ENCODE measurements at places on chromosomes 7 and 10.

GRCh38 chr10:99528494-99529441 is 4.0 kb upstream of the NKX2-3 start:
- H3K27ac ChIP-seq: no peak overlapping the region
- DNase-seq: no peak
- H3K36me3 ChIP-seq: no peaks in the 10 kb centered on the region
- peaks cover 3% of the 10 kb centered on the region for H3K4me1 ChIP-seq

DNA sequence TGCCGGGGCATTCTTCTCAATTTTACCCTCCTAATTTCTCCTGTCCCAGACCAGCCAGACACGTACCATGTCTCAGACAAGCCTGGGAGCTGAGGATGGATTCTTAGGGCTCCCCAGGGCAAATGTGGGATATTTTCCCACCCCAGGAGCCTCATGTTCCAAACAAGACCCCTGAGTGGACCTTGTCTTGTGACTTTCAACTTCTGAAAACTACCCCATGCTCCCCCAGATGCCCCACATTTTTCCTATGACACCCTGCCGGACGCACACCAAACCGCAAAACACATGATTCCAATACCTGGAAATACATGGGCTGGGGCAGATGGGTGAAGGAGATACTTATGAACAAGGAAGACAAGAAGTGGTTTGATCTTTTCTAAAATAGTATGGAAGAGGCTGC is 874 bp downstream of the GIMAP5 start:
- H3K36me3 ChIP-seq: peaks cover 26% of the 10 kb centered on the region
- peak overlapping the region; percentile 84 for H3K4me3 ChIP-seq
- H3K27ac ChIP-seq: peak overlapping the region; percentile 82
- no peak for DNase-seq

DNA sequence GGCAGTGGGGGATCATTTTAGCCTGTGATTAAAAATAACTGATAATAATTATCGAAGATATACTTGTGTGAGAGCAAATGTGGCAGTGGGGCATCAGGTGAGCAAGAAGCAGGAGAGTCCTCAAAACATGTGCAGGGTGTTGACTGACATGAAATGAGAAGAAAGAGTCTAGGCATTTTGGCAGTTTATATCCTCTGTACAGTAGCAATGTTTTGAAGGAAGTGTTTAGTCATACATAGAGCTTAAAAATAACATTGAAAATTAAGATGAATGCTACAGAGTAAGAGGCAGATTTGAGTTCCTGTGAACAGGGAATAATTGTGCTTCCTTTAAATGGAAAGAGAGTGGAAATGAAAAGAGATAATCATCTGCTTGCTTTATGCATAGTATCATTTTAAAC is 47.4 kb downstream of the VPS50 start:
- no peaks in the 10 kb centered on the region for H3K4me1 ChIP-seq
- H3K27me3 ChIP-seq: no peaks in the 10 kb centered on the region
- DNase-seq: no peak
- H3K36me3 ChIP-seq: peaks cover 7% of the 10 kb centered on the region
- no peak overlapping the region for H3K27ac ChIP-seq
- H3K4me3 ChIP-seq: no peak overlapping the region

- no peaks in the 10 kb centered on the region for H3K36me3 ChIP-seq
- no peaks in the 10 kb centered on the region for H3K27me3 ChIP-seq
- peak; percentile 56 for DNase-seq
Observed at GRCh38 chr10:132186488-132187429, at the start of gene DPYSL4. Gene DPYSL4, plus strand, starts transcription at chr10:132186948. Its CDS starts 116 bp downstream, at chr10:132187064.

DNA sequence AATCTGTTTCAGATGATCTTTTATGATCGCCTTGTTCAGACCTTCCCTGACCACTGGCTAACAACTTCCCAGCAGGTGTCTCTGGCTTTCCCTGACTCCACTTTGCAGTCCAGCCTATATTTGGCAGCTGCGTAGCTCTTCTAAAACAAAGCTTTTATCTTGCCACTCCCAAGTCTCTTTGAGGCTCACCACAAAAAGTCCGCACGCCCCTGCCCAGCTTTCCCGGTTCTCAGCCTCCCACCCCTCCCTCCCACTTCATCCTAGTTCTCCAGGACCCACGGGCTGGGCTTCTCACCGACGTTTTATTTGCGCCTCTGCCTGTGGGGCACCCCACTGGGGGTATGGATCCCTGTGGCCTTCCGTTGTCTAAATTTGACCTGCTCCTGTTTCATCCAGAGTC is 58.9 kb upstream of the USP6NL start:
- no peak for DNase-seq
- H3K36me3 ChIP-seq: no peaks in the 10 kb centered on the region
- H3K27me3 ChIP-seq: no peaks in the 10 kb centered on the region
- no peak overlapping the region for H3K27ac ChIP-seq
- no peaks in the 10 kb centered on the region for H3K4me1 ChIP-seq
- H3K4me3 ChIP-seq: no peak overlapping the region

DNA sequence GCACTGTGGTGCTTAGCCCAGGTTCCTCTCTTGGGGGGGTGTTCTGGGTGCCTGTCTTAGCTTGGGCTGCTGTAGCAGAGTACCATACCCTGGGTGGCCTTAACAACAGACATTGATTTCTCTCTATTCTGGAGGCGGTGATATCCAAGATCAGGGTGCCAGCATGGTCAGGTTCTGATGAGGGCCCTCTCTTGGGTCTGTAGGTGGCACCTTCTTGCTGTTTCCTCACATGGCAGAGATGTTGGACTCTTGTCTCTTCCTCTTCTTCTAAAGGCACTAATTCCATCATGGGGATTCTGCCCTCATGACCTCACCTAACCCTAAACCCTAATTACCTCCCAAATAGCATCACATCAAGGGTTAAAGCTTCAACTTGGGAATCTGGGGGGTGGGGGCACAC is 19.9 kb upstream of the CRHR2 start:
- no peaks in the 10 kb centered on the region for H3K4me1 ChIP-seq
- no peak overlapping the region for H3K27ac ChIP-seq
- no peaks in the 10 kb centered on the region for H3K36me3 ChIP-seq

GRCh38 chr7:112160130-112160770 is 45.9 kb downstream of the DOCK4 start:
- DNase-seq: no peak
- no peak overlapping the region for H3K4me3 ChIP-seq
- no peak overlapping the region for H3K27ac ChIP-seq
- no peaks in the 10 kb centered on the region for H3K36me3 ChIP-seq

DNA sequence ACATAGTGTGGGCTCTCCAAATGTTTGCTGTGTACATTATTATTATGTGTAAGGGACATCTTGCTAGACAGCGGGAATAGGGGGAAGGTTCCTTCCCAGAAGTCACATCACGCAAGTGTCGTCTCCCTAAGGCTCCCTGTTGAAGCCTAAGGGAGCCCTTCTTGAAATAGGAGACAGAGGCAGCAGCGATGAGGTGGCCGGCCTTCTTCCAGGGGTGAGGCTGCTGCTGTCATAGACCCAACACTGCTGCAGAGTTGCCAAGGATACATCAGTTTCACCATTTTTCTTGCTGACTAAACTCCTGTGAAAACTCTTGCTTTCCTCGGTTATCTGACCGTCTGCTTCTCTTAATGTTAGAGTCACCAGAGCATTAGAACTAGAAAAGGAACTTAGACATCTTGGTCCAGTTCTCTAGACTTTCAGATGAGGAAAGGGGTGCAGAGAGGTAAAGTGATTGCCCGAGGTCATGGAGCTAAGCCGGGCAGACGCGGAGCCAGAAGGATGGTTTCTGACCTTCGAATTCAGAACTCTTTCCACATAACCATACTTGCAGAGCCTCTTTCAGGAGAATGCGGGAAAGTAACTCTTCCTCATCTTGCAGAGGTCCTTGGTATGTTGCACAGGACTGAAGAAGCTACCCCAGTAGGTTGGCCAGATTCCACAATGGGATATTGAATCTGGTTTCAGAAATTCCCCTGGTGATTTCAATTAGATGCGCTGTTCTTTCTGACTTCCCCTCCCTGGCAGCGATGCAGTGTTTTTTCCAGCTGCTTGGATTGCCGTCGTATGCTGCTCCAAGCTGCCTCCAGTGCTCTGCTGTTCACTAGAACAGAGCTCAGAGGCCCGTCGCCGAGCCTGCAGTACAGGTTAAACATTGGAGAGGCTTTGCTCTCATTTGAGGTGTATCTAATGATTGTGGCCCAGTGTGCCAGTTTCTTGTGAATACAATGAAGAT is 217.1 kb downstream of the CAMK1D start:
- DNase-seq: no peak
- no peak overlapping the region for H3K4me3 ChIP-seq
- H3K36me3 ChIP-seq: no peaks in the 10 kb centered on the region
- H3K27ac ChIP-seq: no peak overlapping the region
- no peaks in the 10 kb centered on the region for H3K4me1 ChIP-seq

- no peak overlapping the region for H3K4me3 ChIP-seq
- peaks cover 8% of the 10 kb centered on the region for H3K4me1 ChIP-seq
- no peaks in the 10 kb centered on the region for H3K36me3 ChIP-seq
- H3K27ac ChIP-seq: no peak overlapping the region
Observed at GRCh38 chr10:89160339-89160738, 46.8 kb downstream of the CH25H start.

- H3K4me1 ChIP-seq: no peaks in the 10 kb centered on the region
- H3K27me3 ChIP-seq: no peaks in the 10 kb centered on the region
- H3K4me3 ChIP-seq: no peak overlapping the region
- no peak for DNase-seq
- no peaks in the 10 kb centered on the region for H3K36me3 ChIP-seq
- no peak overlapping the region for H3K27ac ChIP-seq
Observed at GRCh38 chr7:51229620-51230323, 86.8 kb downstream of the COBL start.

DNA sequence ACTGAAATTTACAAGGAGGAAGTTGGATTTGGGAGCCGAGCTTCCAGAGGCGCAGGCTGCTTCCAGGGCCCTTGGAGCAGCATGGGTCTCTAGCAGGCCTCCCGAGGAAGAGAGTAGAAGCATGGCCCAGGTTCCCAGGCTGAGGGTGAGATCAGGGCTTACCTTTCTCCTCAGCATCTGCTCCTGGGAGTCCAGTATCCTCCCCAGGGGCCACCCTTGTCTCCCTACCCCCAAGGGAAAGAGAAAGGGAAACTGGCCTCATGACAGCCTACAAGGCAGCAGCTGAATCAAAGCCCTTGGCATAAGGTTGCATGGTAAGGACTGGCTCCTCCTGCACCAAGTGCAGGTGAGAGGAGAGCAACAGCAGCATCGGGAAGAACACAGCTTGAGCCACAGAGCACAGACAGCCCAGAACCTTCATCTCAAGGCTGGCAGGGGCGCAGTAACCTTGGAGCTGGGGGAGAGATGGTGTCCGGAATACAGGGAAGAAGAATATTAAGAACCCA is 114.5 kb downstream of the MARCHF5 start:
- no peak overlapping the region for H3K27ac ChIP-seq
- no peaks in the 10 kb centered on the region for H3K36me3 ChIP-seq
- no peak overlapping the region for H3K4me3 ChIP-seq
- DNase-seq: no peak
- H3K4me1 ChIP-seq: no peaks in the 10 kb centered on the region

Measured in naive thymus-derived CD4-positive, alpha-beta T cell (primary cell).